ENCODE measurements at places on chromosomes 5 and 9.
A peak's percentile ranks its signal among the peaks of the same experiment; 100 is the strongest.

- no peak for DNase-seq
Observed at GRCh38 chr5:126394211-126394788, 28.9 kb upstream of the GRAMD2B start.

DNA sequence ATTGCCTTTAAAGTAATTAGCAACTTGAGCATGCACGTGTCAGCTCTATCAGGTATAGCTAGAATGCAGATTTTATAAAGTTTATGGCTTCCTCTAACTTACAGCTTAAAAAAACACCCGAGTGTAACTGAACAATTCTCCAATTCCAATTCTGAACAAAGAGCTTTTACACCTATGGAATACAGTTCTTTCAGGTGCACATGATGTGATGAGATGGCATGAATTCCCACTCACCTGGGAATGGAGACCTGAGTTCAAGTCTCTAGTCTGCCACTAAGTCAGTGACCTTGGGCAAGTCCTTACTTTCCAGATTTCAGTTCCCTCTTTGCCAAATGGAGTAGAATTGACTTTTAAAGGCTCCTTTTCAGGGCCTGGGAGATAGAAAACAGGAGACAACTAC, 1.8 kb downstream of the ZFAND5 start:
- DNase-seq, result no peak

DNA sequence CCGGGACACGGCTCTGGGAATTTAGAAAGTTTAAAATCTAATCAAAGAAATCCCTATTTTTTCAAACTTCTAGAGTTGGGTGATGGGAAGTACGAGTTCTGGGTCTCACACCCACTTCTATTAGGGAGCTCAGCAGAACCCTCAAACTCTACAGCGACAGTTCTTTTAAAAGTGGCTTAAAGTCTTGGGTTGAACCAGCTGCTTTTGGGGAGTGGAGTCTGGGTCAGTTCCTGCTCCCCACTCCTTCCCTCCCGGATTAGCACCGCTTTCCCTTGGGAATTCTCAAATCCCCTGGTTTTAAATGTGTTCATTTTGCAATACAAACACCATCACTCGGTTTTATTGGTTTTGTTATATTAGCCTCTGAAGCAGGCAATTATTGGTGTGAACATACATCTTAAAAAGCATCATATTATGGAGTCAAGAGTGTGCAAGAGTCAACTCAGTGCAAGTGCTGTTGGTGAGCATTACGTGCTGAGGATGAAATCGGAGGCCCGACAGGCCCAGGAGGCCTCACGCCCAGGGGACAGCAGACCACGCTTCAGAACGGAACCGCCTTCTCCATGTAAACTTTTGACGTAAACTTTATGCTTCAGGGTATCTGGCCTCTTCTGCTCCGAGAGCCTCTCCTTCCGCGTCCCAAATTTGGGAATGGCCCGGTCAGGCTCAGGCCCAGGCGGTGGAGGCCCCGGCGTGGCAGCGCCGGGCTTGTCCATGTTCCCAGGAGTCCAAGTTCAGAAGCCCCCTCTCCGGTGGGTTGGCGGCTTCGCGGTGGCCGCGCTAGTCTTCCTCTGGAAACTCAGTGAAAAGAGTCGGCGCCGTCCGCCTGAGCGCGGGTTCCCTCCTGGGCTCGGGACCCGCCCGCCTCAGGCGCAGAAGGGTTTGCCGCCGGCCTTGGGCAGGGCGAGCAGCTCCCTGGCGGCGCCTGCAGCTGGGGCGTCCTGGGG, 5.3 kb downstream of the IRX4 start:
- DNase-seq, result no peak

DNA sequence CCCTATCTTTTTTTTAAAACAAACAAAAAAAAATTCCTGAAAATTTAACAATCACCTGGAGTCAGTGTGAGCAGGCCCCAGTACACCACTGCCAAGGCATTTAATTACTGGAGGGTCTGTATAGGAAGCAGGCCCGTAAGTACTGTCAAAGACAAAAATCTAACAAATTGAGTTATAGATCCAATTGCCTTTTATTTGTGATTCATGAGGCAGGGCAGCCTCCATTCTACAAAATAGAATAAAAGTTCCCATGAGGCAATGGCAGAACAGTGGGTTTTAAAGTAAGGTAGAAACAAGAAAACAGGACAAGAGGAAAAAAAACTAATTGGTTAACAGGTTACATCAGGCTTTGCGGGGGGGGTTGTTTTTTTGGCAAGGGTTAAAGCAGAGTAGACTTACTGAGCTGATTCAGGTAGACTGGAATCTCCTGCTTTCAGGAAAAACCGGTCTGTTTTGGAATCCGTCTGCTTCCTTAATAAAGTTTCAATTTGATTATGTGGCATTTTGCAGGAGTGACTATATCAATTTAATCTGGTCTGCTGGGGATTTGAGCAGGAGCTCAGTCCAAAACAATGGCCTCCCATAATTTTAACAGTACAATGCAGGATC, 48.9 kb downstream of the AUH start:
- no peak for DNase-seq

DNA sequence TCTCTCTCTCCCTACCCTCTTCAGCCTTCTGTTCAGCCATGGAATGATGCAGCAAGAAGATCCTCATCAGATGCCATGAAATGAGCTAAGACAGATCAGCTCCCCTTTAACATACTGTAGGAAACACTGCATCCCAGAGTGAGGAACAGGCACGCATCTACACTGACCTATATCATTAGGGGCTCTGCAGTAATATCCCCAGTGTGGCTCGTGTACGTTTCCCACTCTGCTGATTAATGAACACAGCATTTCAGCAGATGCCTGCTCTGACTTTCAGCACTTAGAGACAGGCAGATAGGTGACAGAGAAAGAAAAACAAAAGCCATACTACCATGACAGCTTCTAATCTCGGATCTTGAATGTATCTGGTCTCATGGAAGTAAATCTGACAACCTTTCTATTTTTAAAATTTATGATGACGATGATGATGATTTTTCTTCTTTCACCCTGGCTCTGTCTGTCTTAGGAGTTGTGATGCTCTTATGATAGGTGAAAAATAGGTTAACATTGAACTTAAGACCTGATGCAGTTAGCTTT, 750.3 kb downstream of the CDH12 start:
- DNase-seq, result no peak

DNA sequence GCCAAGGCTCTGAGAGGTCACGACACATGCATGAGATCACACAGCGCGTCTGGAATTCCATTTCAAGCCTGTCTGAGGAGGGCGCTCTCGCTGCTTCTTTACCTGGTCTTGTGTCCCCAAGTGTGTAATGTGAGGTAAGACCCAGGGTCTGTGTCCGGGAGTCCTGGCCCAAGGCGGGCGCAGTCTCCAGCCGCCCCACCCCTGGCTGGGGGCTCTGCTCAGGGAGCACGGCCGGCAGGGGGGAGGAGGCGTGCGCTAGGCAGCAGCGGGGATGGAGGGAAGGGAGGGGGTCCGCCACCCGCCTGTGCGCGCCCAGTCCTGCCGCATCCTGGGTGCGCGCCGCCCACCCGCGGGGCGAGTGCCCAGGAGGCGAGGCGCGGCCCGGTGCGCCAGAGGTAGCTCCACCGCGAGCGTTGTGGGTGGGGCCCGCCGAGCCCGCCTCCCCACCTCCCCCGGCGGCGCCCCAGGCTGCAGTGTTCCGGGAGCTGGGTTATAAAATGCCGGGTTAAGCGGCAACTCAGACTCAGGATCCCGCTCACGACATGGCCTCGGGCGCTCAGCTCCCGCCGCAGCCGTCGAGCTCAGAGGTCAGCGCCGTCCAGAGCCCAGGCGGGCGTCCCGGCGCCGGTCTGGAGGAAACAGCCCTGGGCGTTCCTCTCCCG, at the start of gene CCNI2:
TSS of gene CCNI2 (plus strand) at position 473 of the 662 bp plus-strand sequence. CDS start at position 543, 70 bp downstream.
- peak; percentile 73 for DNase-seq

DNA sequence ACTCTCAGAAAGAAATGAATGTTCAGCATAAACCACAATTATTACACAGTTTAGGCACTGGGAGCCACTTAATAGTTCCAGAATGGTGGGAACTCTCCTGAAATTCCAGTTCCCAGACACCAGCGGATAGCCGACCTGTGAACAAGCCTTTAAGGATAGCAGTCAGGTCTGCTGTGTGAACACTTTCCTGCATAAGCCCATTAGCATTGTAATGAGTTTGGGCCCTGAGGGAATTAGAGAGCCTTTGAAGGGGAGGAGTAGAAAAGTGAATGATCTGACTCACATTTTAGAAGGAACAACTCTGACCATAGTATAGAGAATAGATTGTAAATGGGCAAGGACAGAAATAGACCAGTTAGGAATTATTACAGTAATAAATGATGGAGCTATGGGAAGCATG, 189.1 kb downstream of the ADGRV1 start:
- no peak for DNase-seq

GRCh38 chr9:34321451-34321850, 7.6 kb downstream of the KIF24 start:
- no peak for DNase-seq
